ENCODE measurements at places on chromosomes 5 and 9. TPM values are rescaled to one million over a fixed set of nuclear protein-coding genes. Genes with fewer than 3 reads are reported as not detected.
A peak's percentile ranks its signal among the peaks of the same experiment; 100 is the strongest.

BARHL1 gene
- total RNA-seq = not detected

IFNB1 gene
- total RNA-seq = not detected

VLDLR gene
- total RNA-seq = 18.0 TPM

ZFP62 gene
- 24.2 TPM for total RNA-seq

TMOD1 gene
- 5.1 TPM for total RNA-seq

CDC20B gene
- total RNA-seq = 0.23 TPM

TAF11L12 gene
- not detected for total RNA-seq

CDKN2B gene
- total RNA-seq = 49.7 TPM

PPP3R2 gene
- total RNA-seq = not detected

TMEM174 gene
- not detected for total RNA-seq

ZDHHC11 gene
- 0.70 TPM for total RNA-seq

SCAI gene
- 4.8 TPM for total RNA-seq

GRCh38 chr5:11324521-11325289 is 563.7 kb upstream of the DAP start:
- DNase-seq = no peak

DNA sequence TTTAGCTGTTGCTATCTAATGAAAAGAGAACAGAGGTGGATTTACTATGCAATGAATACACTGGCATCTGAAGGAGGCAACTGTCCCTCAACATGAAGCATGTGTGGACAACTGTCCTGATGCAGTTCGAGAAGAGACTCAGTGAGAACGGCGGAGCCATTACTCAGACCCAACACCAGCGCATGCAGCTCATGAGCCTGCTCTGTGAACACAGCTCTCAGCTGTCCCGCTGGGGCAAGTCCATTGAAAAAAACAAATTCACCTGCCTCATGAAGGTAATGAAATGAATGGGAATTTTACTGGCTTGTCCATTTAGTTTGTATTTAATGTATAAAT is 78.8 kb downstream of the SPTLC1 start:
- no peak for DNase-seq

DNA sequence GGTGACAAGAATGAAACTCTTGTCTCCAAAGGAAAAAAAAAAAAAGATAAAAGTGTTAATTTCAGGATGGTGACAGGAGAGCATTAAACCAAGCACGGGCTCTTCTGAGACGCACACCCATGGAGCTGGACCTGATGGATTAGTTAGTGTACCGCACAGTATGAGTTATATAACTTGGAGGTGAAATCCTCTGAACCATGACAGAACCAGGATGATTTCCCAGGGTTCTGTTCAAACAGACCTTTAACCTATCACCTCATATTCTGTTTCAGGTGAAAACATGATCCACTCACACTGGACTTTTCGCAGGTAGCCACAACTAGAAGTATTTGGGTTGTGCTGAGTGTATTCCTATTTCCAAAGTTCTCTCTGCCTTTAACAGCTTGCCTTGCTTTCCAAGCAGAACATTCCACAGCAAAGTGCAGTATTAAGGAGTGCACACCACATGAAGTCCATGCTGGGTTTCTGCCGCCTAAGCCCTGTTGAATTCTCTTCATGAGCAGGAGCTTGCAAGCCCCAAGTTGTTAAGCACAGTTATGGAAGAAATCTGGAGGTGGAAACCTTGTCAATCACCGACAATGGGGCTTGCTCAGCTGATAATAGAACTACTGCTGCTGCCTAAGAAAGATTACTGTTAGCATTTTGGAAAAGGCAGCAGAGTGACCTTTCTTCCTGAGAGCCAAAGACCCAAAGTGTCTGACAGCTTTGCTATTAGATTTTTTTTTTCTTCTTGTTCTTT is 461.7 kb downstream of the TLE1 start:
- DNase-seq = no peak

DNA sequence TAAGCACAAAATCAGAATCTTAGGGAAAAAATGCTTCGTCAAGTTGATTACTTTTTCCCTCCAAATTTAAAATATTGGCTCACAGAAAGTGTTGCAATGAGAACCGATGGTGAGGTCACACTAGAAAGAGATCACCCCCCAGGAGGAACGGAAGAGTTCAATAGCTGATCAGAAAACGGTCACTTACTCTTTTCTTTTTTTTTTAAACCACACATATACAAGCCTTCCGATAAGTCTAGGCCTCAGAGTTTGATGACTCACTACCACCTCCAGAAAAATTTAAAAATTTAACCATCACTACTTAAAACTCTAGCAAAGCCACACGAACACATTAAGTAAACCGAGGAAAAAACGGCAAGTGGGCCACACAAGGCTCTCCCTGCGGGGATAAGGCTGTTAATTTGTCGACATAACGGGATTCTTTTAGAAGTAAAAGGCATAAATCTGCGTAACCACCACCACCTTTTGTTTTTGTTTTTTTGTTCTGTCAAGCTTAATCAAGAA is 1.2 kb downstream of the SURF4 start:
- DNase-seq = no peak

DNA sequence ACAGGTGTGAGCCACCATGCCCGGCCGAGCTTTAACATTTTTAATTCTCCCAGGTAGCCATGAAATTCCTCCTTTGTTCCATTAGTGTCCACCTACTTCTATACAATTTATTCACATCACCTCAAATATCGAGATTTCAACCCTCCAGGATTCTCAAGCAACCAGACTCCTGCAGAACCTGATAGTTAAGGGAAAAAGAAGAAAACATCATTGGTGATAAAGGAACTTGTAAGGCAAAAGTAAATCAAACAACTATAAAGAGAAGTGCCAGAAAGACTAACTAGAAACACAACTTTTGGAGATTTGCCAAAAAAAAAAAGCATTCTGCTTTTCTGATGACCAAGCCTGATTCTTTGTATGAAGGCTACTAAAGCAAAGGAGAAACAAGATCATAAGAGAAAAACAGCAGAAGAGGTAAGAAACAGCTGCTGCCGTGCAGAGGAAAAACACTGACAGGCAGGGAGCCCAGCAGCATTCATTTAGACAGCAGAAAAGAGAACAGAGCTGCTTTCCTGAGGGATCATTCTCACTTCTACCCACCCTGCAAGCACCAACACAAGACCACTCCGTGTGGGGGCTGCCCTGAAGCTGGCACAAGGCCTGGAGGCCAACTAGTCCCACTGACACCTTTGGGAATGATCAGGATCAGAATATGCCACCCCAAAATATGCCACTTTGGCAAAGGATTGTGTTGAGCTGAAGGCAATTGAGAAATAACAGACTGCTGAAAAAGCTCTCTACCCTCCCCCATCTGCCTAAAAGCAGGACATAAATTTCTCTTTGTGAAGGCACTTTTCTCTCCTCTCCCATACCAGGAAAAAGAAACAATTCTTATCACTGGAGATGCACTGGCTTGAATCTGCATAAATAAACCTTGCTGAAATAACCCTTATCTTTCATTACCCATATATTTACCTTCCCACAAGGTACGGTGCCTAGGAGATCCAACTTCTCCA is 75.1 kb downstream of the ALDH7A1 start:
- DNase-seq = no peak

DNA sequence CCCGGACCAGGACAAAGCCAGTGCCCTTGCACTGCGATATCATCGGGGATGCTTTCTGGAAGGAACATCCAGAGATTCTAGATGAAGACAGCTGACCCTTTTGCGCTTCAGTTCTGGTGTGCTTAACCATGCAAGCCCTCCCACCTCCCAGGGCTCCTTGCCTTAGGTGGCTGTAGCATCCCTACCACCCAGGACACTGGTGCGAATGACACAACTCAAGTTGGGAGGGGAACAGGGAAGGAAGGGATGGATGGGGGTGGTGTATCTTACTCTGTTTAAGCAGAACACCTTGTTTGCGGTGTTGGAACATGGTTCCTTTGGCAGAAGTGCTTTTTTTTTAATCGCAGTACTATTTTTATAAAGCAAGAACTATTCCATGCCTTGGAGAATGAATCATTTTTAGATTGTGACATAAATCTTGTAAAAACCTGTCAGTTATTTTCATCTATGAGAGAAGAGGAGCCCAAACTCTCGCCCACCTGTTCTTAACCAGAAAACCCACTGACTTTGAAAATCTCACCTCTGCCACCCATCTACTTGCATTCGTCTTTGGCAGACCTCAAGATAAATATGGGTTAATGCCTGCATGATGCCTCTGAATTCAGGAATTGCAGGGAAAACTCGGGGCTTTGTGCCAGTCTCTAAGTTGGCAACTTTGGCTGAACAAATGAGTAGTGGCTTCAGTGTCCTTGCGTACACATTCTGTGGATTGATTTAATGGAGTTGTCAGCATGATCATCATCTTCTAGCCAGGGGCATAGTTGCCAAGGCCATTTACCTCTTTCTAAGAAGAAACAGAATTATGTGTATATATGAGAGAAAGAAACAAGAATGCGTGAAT is 3.9 kb upstream of the LSM11 start:
- DNase-seq = no peak

DNA sequence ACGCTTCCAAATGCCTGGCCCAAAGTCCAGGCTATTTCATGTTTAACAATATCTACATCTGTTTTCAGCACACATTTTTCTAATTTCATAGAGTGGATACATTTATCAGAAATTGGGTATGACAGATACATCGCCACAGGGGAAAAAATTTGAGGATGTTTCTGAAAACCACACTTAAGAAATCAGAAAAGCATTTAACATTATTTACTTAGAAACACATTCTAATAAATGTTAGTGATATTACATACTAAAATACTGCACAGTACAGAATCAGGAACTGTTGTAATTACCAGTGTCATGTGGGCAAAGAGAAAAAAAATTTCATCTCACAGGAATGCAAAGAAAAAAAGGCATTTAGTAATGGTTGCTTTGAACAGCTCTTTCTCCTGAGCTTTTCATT is 310.5 kb upstream of the KIF2A start:
- DNase-seq = no peak

DNA sequence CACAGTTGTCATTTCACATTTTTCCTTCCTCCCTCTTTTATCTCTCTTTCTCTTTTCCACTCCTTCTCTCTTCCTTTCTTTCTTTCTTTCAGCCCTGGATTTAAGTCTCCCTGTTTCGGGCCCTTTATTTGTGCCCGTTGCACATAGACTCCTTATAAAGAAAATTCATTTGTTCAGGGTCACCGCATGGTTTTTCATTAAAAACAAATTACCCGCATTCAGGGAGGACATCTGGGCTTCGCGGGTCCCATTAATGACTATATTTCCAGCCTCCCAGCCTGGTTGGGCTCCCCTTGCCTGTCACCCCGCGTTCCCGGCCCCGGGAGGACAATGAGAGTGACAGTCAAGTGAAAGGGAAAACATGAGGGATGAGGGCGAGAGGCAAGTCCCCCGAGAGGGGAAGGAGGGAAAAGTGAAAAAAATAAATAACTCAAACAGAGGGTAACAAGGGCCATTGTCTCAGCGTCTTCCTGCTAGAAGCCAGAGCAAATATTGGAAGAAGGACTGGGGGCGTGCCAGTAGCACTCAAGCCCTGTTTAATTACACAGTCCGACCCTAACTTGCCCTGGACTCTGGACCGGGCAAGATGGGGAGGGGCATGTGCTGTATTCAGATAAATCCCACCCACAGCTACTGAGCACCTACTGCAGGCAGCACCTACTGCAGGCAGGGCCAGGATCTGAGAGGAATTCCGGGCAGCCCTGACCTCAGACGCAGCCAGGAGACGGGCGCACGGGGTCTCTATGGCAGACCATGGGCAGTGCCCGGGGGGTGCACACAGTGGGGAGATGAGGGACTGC is 166.2 kb downstream of the PAX5 start:
- DNase-seq = no peak

- peak; percentile 16 for DNase-seq
Observed at GRCh38 chr5:68730220-68730978, 363.4 kb upstream of the SLC30A5 start.

GRCh38 chr9:136363949-136364748 is 605 bp upstream of the DNLZ start:
- DNase-seq = no peak

GRCh38 chr5:61758711-61759110 is 426.7 kb downstream of the ZSWIM6 start:
- no peak for DNase-seq

DNA sequence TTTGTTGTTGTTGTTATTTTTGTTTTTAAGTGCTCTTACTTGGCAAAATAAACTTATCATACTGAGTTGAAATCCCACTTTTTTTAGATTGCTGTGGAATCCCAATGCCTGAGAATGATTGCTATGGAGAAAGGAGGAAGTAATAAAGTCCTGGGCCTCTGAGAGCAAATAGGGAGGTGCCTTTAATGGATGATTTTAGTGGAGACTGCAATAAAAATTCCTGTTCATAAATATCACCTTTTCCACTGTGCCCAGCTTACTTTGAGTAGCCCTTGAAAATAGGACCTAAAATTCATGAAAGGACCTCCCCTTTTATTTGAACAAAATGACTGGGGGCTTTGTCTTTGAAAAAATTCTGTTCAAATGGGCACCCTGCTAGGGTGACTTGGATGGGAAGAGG is 21.8 kb upstream of the ANKH start:
- DNase-seq = no peak

DNA sequence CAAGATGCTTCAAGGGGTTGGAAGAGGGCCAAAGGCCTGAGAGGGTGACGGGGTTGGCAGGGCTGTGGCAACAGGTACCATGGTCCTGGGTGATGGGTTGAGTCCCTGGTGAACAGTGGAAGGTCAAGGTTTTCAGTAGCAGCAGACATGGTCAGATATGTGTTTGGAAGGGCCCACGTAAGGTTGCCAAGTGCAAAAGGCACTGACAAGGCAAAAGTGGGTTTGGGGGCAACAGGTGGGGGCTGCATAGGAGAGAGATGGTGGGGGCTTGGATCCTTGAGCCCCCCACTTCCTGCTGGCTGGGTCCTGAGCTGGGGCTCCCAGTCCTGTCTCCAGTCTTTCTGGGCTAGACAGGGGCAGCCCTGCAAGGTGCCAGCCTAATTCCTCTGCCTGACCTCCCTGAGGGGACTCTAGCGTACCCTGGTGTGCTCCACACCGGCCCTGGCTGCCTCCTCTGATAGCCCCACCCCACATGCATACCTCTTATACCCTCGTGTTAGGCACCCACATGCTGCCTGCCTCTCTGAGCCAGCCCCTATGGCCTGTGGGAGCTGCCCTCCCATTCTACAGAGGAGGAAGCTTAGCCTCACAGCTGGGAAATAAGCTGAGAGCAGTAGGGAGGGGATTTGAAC is 20.9 kb upstream of the NSD1 start:
- DNase-seq = no peak

GRCh38 chr5:139682016-139682975 is 34.1 kb downstream of the CXXC5 start:
- no peak for DNase-seq

DNA sequence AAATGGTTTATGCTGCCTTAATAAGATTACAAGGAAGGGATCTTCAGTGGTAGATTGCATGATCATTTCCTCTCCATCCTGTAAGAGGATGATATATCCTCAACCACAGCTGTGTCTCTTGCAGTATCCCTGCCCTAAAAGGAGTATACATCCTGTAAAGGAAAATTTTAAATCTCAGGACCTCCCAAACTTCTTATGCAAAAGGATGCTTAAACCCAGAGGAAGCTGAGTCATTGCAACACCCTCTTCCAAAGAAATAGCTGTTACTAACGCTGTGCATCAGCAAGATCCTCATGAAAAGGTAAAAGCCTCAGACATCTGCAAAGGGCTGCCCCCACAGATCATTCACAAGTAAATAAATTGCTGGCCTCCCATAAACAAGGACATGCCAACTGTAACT is 599.0 kb downstream of the PRELID2 start:
- DNase-seq = no peak

- DNase-seq = no peak
Observed at GRCh38 chr9:133107961-133108793, 12.9 kb downstream of the RALGDS start.

- no peak for DNase-seq
Observed at GRCh38 chr5:168766426-168766700, 187.2 kb upstream of the PANK3 start.

GRCh38 chr9:130936285-130937117 is 2.5 kb downstream of the FIBCD1 start:
- DNase-seq = no peak

Measured in glomerular endothelial cell (primary cell).